NCI-H345 (cell line): ENCODE measurements at places on chromosomes 3 and 15.

- DNase-seq: no peak
Measured at GRCh38 chr15:29863438-29863837, 41.2 kb upstream of the TJP1 start.

GRCh38 chr3:68880632-68881031 is 51.7 kb downstream of the TAFA4 start:
- DNase-seq: no peak

- no peak for DNase-seq
Measured at GRCh38 chr15:88646951-88647350, 8.1 kb downstream of the ISG20 start.

DNA sequence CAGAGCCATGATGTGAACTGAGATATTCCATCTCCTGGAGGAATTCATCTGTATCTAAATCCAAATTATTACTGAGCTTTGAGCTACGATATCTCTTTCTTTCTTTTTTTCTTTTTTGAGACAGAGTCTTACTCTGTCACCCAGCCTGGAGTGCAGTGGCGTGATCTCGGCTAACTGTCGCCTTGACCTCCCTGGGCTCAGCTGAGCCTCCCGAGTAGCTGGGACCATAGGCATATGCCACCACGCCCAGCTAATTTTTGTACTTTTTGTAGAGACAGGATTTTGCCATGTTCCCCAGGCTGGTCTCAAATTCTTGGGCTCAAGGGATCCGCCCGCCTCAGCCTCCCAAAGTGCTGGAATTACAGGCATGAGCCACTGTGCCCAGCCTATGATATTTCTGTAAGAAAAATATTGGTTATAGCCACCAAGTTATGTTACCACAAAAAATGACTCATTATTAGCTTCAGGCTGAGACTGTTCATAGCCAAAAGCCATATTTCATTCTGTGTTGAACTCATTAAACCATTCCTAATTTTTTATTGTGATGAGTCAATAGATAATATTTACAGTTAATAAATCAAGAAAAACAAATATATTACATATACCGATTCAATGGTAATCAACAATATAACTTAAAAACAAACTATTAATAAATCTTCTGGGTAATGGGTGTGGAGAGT is 27.1 kb upstream of the SLC30A4 start:
- no peak for DNase-seq

DNA sequence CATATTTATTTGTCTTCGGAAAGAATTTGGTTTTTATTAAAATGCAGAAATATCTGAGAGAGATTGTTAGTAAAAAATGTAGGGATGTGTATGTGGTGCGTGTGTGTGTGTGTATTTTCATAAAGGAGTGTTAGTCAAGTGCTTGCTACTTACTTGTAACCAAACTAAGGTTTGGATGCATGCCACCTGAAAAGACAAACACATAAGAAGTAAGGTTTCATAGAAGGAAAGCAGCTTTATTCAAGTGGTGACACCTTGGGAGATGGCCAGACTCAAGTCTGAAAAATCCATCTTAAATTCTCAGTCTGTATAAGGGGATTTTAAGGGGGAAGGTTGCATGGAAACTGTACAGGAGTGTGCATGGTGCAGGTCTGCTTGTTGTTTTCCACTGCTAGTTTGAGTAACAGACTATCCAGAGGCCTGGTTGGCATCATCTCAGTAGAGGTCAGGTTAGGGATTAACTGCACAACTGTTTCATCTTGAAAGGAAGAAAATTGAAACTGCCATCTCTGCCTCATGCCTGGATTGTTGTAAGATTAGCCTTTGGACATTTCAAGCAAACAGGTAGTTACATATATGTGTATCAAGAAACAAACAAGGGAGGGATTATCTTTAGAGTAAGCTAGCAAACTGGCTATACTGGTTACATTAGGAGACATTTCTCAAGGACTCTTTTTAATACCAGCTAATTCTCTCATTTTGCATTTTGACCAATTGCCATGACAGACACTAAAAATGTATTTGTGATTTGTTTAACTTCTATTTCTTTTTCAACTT is 196.7 kb downstream of the EPHA6 start:
- no peak for DNase-seq

- no peak for DNase-seq
Measured at GRCh38 chr3:88985491-88985890, 121.9 kb upstream of the EPHA3 start.

DNA sequence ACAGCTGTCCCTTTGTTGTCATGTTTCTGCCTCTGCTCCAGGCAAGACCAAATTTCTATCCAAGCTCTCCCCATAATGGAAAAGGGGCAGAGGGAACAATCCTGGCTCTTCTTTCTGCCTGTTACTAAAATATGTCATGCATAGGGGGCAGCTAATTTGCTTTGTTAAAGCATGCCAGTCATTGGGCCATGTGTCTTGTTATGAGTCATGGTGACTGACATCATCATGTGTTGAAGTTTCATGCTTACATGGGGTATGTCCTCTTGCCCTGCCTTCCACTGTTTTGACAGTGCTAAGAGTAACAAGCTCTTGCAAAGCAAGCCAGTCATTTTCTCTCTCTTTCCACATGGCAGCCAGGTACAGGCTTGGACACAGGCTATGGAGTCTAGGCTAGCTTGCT is 268.9 kb downstream of the GABRB3 start:
- DNase-seq: no peak

- DNase-seq: no peak
Measured at GRCh38 chr3:32105291-32106131, 909 bp upstream of the GPD1L start.

- no peak for DNase-seq
Measured at GRCh38 chr3:172606021-172606420, 82.8 kb upstream of the TNFSF10 start.

DNA sequence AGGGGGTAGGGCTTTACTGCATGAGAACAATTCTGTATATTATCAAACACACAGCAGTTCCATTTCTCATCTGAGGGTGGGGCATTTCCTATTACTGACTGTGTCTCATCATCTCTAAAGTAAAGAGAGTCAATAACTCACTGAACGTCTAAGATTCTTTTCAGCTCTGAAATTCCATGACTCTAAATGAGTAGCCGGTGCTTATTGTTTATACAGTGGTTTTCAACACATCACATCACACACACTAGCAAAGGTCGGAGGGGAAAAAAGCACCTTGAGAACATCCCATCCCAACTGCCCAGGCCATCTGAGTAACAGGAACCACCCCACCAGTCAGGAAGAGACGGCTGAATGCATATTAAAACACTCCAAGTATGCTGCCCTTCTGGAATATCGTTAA is 196.0 kb downstream of the SUCLG2 start:
- DNase-seq: no peak

DNA sequence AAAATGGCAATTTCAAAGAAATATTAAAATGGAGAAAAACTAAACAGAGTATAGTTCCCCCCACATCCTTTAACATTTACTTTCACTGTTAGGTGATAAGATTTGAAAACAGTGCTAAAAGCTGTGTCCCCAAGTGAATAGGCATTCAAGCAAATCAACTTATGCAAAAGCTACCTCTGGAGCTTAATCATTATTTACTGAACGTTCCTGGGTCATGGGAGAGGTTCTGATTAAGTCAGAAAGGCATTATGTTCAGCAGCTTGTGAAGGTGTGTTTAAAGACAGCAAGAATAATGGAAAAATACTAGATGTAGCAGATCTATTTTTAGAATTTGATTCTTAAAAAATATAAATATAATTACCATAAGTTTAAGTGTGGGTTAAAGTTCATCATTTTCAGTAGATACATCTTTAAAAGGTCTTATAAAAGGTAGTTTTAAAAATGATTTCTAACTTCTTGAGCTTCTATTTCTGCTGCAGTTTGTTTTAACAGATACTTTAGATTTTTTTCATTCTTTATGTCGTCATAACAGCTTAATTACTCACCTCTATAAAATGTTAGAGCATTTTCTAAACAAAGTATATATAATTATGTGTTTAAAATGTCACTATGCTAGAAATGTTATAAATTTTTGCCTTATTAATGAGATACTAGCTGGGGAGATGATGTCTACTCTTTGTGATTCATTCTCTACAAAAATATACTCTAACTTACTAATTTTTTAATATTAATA is 127.9 kb downstream of the MITF start:
- DNase-seq: no peak

- no peak for DNase-seq
Measured at GRCh38 chr3:5796541-5796940, 609.0 kb downstream of the EDEM1 start.

GRCh38 chr3:65595222-65596028 is 443.3 kb downstream of the MAGI1 start:
- DNase-seq: no peak

DNA sequence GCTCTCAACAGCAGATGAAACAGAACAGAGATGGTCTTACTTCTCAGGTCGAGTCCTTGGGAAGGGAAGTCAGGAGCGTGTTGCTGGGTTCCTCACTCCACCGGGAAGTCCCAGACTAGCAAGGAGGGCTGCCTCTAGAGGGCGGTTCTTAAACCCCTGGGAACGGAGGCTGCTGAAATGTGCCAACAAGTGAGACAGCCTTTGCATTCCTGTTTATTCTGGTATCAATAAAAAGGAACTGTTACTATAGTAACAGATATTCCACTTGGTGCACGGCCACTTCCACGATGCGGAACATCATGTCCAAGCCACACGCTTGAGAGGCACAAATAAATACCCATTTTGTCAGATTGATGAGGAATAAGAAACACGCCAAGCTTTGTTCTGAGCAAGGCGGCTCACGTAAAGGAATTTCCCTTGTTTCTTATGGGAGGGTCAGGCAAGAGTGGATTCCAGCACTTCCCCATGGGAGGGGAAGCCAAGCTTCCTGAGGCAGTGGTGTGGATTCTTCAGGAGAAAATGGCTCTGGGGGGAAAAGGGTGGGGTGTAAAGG is at the start of gene FAM107A:
Gene FAM107A (minus strand): TSS at position 123 of the 553 bp plus-strand sequence. CDS start 7,531 bp downstream, outside the sequence.
- no peak for DNase-seq

- DNase-seq: no peak
Measured at GRCh38 chr3:27507111-27507510, 22.9 kb upstream of the SLC4A7 start.

DNA sequence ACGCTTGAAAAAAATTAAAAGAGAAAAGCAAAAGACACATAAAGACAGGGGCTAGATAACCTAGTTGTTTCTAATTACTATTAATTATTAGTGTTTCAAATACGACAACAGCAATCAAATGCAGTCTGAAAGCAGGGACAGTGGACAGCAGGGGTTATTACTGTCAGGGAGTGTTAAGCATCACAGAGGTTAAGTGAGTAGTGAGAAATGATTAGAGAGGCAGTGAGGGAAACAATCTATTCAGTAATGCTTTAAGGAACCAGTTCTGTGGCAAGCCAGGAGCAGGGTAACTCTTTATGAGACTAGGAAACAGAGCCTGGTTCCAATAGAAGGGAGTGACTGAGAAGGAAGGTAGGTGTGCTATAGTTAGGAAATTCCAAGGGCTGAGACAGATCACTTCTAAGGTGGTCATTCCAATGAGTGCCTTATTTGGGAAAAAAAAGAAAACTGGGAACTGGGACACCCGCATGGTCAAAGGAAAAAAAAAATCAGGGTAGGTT is 15.0 kb downstream of the RYK start:
- no peak for DNase-seq

- DNase-seq: no peak
Measured at GRCh38 chr15:50744601-50745000, 20.9 kb downstream of the SPPL2A start.

DNA sequence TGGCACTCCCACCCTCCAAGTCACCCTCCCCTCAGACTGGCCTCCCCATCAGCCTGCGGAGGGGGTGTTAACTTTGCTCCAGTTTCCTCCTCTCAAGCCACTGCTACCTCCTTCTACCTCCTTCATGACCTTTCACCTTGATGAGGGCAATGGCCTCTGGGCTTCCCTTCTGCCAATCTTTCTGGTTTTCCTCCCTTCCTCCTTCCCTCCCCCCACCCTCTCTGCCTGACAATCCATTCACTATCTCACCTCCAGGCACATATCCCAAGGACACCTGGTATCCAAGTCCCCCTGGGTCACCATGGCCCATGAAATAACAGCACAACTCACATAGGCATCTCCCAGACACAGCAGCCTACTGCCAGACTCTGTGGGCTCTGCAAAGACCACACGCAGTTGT is 80.0 kb downstream of the WWTR1 start:
- no peak for DNase-seq

DNA sequence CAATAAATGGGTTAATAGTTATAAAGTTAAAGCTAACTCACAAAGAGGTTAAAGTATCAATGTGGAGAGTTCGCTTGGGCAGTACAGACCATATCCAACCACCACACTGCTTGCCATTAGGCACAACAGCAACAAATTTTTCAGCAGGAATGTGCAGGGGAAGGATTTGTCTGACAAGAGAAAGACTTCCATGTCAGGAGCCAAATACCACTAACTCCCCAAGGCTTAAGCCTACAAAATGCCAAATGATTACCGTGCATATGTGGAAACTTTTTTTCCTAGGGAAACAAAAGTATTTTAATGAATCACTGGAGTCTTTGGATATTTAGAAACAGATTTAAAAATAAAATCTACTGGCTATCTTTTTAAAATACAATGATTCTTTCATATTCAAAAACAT is 8.1 kb downstream of the VGLL3 start:
- no peak for DNase-seq
